ENCODE measurements at places on chromosomes 3 and 15. TPM values are rescaled to one million over a fixed set of nuclear protein-coding genes. Genes with fewer than 3 reads are reported as not detected.

GRCh38 chr3:172129498-172129849 lies 90.1 kb downstream of the FNDC3B start:
- H3K27ac ChIP-seq = peak overlapping the region; percentile 95
- no peaks in the 10 kb centered on the region for H3K27me3 ChIP-seq
- H3K36me3 ChIP-seq = peaks cover 2% of the 10 kb centered on the region
- peaks cover 91% of the 10 kb centered on the region for H3K4me1 ChIP-seq

GRCh38 chr3:16177962-16178627 lies 3.6 kb downstream of the GALNT15 start:
- peak; percentile 92 for DNase-seq
- no peaks in the 10 kb centered on the region for H3K36me3 ChIP-seq
- H3K4me3 ChIP-seq = peak overlapping the region; percentile 55
- H3K4me1 ChIP-seq = peaks cover 49% of the 10 kb centered on the region
- H3K27me3 ChIP-seq = no peaks in the 10 kb centered on the region
- no peak overlapping the region for H3K27ac ChIP-seq

DNA sequence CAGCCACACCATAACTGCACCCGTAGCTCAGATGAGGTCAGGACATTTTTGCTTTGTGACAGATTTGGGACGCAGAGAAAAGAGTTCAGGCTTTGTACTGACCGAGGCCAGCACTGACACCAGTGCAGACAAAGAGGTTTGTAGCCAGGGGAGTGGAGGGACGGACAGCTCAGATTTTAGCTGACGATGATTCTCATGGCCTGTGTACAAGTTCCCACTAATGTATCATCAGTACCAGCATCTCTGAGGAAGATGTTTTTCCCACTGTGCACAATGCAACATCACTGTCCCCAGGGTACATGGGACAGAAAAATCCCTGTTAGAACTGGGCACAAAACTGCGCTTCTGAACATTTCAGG lies 112.7 kb downstream of the SLCO3A1 start:
- no peak overlapping the region for H3K27ac ChIP-seq
- DNase-seq = no peak
- H3K36me3 ChIP-seq = no peaks in the 10 kb centered on the region
- H3K27me3 ChIP-seq = no peaks in the 10 kb centered on the region
- H3K4me1 ChIP-seq = peaks cover 16% of the 10 kb centered on the region
- no peak overlapping the region for H3K4me3 ChIP-seq

DNA sequence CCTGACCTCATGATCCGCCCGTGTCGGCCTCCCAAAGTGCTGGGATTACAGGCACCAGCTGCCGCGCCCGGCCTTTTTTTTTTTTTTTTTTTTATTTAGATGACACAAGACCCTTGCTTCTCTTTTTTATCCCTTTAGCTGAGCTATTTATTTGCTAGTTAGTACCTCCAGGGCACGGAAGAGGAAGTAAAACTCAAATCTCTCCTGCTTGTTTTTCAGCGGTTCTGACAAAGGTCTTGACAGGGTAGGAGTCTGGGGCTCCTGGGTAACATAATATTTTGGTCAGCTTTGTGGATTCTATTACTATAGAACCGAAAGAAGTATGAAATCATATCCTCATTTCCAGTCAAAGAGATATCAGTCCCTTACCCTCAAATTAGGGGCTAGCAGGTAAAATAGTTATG lies 44.0 kb upstream of the ETV5 start:
- H3K27me3 ChIP-seq = no peaks in the 10 kb centered on the region
- no peak for DNase-seq
- H3K4me1 ChIP-seq = no peaks in the 10 kb centered on the region
- H3K36me3 ChIP-seq = peaks cover 5% of the 10 kb centered on the region
- H3K27ac ChIP-seq = no peak overlapping the region
- no peak overlapping the region for H3K4me3 ChIP-seq

DNA sequence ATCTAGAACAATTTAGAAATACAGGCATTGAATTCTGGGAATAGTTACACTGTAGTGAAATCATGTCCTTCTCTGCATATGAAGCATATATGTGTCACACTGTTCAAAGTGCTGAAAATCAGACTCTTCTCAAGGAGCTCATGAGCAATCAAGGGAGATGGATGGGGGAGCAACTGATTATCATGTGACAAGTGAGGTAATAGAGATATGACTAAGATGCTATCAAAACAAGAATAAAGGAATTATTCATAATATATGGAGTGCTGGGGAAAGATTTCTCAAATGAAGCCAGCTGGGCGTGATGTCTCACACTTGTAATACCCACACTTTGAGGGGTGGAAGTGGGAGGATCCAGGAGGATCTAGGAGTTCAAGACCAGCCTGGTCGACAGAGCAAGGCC lies 74.9 kb upstream of the CHRNB4 start:
- H3K4me3 ChIP-seq = no peak overlapping the region
- no peaks in the 10 kb centered on the region for H3K27me3 ChIP-seq

- H3K27ac ChIP-seq = no peak overlapping the region
- H3K27me3 ChIP-seq = no peaks in the 10 kb centered on the region
- H3K4me3 ChIP-seq = no peak overlapping the region
- no peaks in the 10 kb centered on the region for H3K4me1 ChIP-seq
- no peaks in the 10 kb centered on the region for H3K36me3 ChIP-seq
- DNase-seq = no peak
Observed at GRCh38 chr3:107578091-107578490, 55.3 kb downstream of the BBX start.

The ACP3 gene
- 0.86 TPM for total RNA-seq

- no peaks in the 10 kb centered on the region for H3K27me3 ChIP-seq
- H3K27ac ChIP-seq = no peak overlapping the region
- peaks cover 33% of the 10 kb centered on the region for H3K36me3 ChIP-seq
- DNase-seq = no peak
Observed at GRCh38 chr3:30682434-30683155, 76.2 kb downstream of the TGFBR2 start.

- DNase-seq = no peak
- no peaks in the 10 kb centered on the region for H3K4me1 ChIP-seq
- H3K27me3 ChIP-seq = no peaks in the 10 kb centered on the region
- no peaks in the 10 kb centered on the region for H3K36me3 ChIP-seq
- no peak overlapping the region for H3K4me3 ChIP-seq
- no peak overlapping the region for H3K27ac ChIP-seq
Observed at GRCh38 chr15:88664151-88664778, 25.4 kb downstream of the ISG20 start.

The TRPM1 gene
- not detected for total RNA-seq

The PRR23E gene
- not detected for total RNA-seq

The ADIPOQ gene
- total RNA-seq = 3.7 TPM

DNA sequence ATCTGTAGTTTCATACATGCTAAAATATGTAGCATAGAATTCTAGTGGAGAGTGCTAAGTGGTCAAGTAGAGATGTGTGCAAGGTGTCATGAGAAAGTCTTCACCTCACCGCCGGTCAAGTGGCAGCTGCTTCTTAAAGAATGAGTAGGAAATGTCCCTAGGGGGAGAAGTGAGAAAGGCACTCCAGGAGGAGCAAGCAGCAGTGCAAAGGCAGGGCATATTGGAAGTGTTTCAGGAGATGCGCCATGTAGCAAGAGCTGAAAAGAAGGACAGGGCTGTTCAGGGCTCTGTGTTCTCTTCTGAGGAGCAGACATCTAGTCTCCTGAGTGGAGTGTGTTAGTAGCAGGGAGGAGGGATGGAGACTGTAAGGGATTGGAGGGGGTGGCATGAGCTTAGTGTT lies 312.4 kb upstream of the SEMA6D start:
- peaks cover 7% of the 10 kb centered on the region for H3K4me1 ChIP-seq
- no peak overlapping the region for H3K27ac ChIP-seq
- no peaks in the 10 kb centered on the region for H3K36me3 ChIP-seq
- DNase-seq = no peak
- H3K27me3 ChIP-seq = no peaks in the 10 kb centered on the region

The TF gene
- total RNA-seq = 1.2 TPM

- no peaks in the 10 kb centered on the region for H3K27me3 ChIP-seq
- no peak overlapping the region for H3K4me3 ChIP-seq
- no peaks in the 10 kb centered on the region for H3K36me3 ChIP-seq
Observed at GRCh38 chr3:145359040-145359439, 801.9 kb downstream of the PLOD2 start.

DNA sequence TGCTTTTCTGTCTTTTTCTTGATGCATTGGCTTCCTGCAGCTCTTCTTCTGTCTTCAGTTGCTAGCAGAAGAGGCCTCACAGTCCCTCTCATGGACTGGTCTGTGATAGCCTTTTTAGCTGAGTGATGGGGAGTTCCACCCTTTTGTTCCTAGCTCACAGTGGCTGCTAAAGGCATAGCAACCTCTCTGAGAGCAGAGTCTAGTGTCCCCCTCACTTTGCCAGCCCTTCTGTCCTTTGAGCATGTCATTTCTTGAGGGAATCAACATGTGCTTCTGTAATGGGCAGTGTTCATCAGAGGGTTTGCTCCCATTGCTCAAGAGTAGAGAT lies 44.4 kb downstream of the GAP43 start:
- H3K4me3 ChIP-seq = no peak overlapping the region
- no peaks in the 10 kb centered on the region for H3K36me3 ChIP-seq
- H3K27ac ChIP-seq = no peak overlapping the region
- H3K4me1 ChIP-seq = peaks cover 12% of the 10 kb centered on the region
- no peaks in the 10 kb centered on the region for H3K27me3 ChIP-seq

GRCh38 chr3:15428539-15428938 lies 1.1 kb downstream of the EAF1 start:
- peak overlapping the region; percentile 86 for H3K27ac ChIP-seq
- H3K4me1 ChIP-seq = peaks cover 31% of the 10 kb centered on the region
- no peak for DNase-seq
- H3K4me3 ChIP-seq = peak overlapping the region; percentile 80
- H3K27me3 ChIP-seq = no peaks in the 10 kb centered on the region

- no peak overlapping the region for H3K4me3 ChIP-seq
- no peak for DNase-seq
- no peaks in the 10 kb centered on the region for H3K27me3 ChIP-seq
- H3K27ac ChIP-seq = no peak overlapping the region
- no peaks in the 10 kb centered on the region for H3K4me1 ChIP-seq
- no peaks in the 10 kb centered on the region for H3K36me3 ChIP-seq
Observed at GRCh38 chr3:85539232-85539631, 580.4 kb downstream of the CADM2 start.

- H3K4me3 ChIP-seq = peak overlapping the region; percentile 42
- DNase-seq = peak; percentile 46
- H3K36me3 ChIP-seq = no peaks in the 10 kb centered on the region
- H3K27ac ChIP-seq = peak overlapping the region; percentile 74
- peaks cover 6% of the 10 kb centered on the region for H3K27me3 ChIP-seq
- no peaks in the 10 kb centered on the region for H3K4me1 ChIP-seq
Observed at GRCh38 chr15:91694831-91695210, 158.7 kb upstream of the SLCO3A1 start.

The B2M gene
- 577 TPM for total RNA-seq

DNA sequence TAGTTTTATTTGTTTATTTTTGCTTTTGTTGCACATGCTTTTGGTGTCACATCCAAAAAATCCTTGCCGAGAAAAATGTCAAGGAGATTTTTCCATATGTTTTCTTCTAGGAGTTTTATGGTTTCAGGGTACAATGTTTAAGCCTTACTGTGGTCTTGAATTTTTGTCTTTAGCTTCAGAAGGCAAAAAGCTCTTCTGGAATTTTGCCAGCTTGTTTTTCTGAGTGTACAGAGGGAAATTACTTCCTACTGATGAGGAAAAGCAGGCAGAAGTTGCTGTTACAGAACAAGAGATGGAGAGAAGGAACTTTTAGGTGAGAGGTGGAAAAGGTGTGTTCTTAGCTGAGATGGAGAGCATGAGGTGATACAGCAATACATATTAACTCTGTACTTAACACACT lies 59.6 kb downstream of the UBE2E2 start:
- peaks cover 19% of the 10 kb centered on the region for H3K4me1 ChIP-seq
- DNase-seq = no peak
- H3K27me3 ChIP-seq = no peaks in the 10 kb centered on the region
- H3K4me3 ChIP-seq = no peak overlapping the region
- no peaks in the 10 kb centered on the region for H3K36me3 ChIP-seq
- no peak overlapping the region for H3K27ac ChIP-seq

The MAP6D1 gene
- 5.0 TPM for total RNA-seq

DNA sequence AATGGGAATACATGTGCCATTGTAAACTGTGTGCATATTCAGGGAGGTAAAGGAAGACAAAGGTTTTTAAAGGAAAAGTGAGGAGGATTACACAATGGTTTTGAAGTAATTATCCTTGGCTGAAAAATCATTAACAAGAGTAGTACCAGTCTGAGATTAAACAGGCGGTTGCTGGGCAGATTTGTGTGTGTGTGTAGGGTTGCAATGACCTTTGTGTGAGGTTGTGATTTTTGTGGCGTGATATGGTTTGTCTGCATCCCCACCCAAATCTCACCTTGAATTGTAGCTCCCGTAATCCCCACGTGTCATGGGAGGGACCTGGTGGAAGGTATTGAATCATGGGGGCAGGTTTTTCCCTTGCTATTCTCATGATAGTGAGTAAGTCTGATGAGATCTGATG lies 7.0 kb downstream of the DLEC1 start:
- no peak for DNase-seq
- no peak overlapping the region for H3K4me3 ChIP-seq
- H3K27ac ChIP-seq = no peak overlapping the region
- H3K4me1 ChIP-seq = no peaks in the 10 kb centered on the region
- no peaks in the 10 kb centered on the region for H3K36me3 ChIP-seq
- peaks cover 1% of the 10 kb centered on the region for H3K27me3 ChIP-seq
